NCI-H526 treated with DMSO at 0.1 percent for 48 hours (cell line): ENCODE measurements at places on chromosomes 5 and 9.

- DNase-seq, result no peak
Measured at GRCh38 chr5:124061068-124061430, 549.1 kb downstream of the CSNK1G3 start.

DNA sequence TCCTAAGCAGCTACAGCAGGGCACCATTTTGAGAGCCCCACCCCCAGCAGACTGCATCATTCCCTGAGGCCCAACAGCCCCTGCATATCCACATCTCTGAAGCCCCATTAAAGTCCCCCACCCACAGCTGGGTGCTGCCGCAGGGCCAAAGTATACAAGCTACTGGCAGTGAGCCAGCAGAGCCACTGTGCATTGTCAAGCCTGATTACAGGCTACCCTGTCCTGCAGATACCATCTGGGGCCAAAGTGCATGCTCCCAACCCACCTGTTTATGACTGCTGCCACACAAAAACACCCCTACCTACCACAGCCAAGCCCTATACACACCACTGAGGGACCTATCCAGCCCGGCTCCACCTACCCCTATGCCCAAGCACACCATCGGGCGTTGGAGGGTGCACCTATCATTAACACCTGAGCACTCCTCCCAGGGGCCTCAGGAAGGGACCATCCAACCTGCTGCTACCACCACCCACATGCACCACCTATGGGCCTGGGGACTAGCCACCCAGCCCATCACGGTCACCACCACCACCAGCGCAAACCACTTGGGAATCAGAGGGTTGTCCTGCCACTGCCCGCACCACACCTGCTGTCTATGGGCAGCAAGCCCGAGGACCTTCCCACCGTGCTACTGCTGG, 105.0 kb downstream of the PLPP1 start:
- DNase-seq, result no peak

GRCh38 chr5:15044521-15044920, 172.9 kb upstream of the ANKH start:
- DNase-seq, result no peak

GRCh38 chr5:154840435-154841272, 9.7 kb downstream of the FAXDC2 start:
- no peak for DNase-seq

GRCh38 chr9:71273613-71274012, 152.2 kb upstream of the TRPM3 start:
- DNase-seq, result no peak

- no peak for DNase-seq
Measured at GRCh38 chr5:177520916-177521513, 4.3 kb upstream of the DDX41 start.

GRCh38 chr5:179311091-179311470, 34.2 kb downstream of the ADAMTS2 start:
- DNase-seq, result no peak
